ENCODE measurements at places on chromosomes 5 and 9.

GRCh38 chr9:72590824-72591223 lies 69.4 kb downstream of the TMC1 start:
- DNase-seq: no peak

DNA sequence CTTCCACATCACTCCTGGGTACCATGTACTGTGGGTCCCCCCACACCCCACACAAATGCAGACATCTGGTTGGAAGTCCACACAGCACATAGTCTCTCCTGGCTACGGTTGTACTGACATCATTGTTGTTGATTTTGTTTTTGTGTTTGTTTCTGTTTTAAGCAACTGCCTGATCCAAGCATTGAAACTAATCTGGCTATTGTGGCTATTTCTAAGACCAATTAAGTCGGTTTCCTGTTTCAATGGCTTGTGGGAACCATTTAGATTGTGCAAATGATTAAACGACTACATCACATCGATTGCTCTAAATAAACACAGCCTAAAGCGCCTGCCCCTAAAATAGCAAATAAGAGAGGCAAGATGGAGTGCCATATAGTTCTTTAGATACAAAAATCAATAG lies 226.8 kb upstream of the IRX4 start:
- no peak for DNase-seq

DNA sequence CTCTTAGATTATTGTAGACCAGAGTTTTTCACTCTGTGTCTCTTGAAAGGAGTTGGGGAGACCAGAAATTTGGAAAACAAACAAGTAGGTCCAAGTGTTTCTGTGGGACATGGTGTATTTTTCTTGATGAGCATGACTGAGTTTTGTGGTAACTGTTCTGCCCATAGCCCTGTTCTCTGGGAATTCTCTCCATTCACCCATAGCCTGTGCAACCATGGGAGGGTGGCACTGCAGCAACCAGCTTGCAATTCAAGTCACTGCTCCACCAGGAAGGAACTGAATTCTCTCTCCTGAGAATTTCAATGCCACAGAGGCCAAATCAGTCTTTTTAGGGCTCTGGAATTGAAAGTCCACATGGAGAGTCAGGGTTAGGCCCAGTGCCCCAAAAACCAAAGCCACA lies 475.3 kb upstream of the TRPC7 start:
- DNase-seq: no peak

DNA sequence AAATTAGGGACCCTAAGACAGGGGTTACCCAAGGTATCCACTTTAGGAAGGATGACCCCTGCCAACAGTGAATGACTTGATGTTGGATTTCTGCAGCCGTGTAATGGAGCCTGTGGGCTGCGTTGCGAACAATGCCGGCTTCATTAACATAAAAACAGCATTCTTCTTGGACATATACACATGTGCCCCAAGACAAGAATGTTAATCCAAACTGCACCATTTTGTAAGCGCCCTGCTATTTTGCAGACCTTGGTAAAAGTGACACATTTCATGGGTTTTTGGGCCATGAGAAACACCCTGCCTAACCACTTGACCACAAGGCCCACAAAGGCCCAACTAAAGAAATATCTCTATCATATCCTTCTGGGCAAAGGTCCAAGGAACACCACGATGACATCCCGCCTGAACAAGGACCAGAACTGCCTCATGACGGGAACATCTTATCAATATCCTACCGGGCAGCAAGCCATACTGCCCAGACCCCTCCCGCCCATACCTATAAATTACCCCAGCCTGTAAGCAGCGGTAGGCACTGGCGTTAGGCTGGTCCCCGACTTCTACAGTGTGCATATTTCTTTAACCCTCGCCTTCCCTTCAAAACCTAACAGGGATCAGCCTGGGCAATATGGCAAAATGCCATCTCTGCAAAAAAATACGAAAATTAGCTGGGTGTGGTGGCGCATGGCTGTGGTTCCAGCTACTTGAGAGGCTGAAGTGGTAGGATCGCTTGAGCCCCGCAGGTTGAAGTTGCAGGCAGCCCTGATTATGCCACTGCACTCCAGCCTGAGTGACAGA lies 9.7 kb upstream of the PDCD1LG2 start:
- no peak for DNase-seq

DNA sequence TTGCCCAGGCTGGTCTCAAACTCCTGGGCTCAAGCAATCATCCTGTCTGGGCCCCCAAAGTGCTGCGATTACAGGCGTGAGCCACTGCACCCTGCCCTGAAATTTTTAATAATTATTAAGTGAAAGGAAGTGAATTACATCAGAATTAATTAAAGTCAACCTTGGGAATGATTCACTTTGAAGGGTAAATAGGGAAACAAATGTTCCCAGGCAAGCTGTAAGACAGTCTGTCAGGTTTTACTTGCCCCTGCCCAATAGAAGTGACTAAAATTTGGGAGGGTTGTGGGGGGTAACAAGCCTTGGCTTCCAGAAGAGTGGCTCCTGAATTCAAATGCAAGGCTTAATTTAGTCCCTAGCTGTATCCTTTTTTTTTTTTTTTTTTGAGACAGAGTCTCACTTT lies 1.3 kb upstream of the LIX1 start:
- DNase-seq: no peak

DNA sequence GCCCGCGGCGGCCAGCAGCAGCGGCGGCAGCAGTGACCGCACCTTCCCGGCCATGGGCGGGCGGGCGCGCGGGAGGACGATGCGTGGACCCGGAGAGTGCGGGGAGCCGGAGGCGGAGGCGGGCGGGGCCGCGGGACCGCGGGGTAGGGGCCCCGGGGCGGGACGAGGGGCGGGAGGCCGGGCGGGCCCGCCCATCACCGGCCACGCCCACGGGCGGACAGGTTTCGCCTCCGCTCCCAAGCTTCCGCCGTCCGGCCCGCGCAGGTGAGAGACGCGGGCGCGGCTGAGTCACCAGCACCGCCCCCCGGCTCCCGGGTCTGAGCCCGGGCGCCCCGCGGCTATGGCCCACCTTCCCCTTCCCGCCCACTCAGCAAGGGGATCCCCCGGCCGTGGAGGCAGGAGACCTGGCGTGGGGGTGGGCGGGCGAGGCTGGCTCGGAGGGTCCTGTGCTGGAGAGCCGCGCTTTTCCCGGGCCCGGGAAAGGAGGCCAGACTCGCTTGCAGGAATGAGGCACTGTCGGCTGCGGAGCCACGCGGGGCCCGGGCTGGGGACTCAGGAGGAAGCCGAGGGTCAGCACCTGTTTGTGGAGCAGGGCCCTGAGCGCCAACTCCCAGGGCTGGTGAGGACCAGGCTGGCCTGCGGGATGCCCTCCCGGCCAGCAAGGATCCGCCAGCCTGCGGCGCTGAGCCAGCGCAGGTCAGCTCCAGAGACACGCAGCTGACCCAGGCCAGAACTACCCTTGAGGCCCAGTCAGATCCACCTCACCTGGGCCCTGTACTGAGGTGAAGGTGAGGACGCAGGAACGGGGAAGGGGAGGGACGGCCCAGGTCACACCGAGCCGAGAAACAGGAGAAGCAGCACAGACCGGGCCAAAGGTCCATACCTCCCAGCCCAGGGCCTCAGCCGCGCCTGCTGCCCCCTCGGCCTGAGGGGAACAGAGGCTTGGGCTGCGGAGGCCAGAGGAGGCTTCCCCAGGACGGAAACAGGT lies at the start of gene ENTPD2:
ENTPD2 (minus strand) TSS at position 118 of the 988 bp plus-strand sequence; CDS start at position 54, 64 bp downstream.
- DNase-seq: no peak

Measured in fibroblast of the conjunctiva (primary cell).